Muscle of arm (tissue), 14 donors: ENCODE measurements at places on chromosomes 2 and 18. TPM values are rescaled to one million over a fixed set of nuclear protein-coding genes. Genes with fewer than 3 reads are reported as not detected.

CRACDL gene
- polyA plus RNA-seq: 2.2 TPM

DNA sequence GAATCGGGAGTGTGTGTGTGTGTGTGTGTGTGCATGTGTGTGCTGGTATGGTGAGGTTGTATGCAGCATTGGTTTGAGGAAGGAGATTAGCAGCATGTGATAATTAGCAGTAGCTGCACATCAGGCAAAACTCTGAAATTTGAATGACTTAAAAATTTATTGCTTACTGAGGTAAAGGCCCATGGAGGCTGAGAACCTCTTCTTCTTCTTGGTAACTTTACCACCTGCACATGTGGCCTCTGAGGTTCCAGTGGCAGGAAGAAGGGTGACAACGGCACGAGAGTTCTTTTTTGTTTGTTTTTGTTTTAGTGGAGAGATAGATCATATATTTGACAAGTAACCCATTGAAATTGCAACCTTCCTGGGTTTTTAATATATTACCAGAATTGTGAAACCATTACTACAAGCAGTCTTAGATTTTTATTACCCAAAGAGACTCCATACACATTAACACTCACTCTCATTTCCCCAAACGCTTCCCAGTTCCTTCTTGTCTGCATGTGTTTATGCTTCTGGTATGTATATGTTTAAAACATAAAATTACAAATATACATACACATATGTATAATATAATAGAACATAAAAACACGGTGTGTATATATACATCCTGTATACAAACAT, 292.1 kb downstream of the PTGR3 start:
- no peak for DNase-seq

DNA sequence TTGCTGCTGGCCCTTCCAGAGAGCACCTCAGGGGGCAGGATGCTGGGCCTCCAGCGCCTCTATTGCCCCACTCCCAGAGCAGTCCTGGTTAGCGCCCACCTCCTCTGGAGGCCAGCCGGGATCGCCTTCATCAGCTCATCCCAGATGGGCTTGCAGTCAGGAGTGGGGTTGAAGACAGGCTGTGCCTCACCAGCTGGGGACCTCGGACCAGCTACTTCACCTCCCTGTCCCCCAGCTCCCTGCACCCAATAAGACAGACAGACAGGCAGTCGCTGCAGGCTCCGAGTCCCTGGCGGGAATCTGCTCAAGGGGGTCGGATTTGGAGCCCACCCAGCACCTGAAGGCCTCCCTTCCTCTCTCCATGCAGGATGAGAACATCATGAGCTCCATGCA, 18.9 kb upstream of the FAHD2A start:
- no peak for DNase-seq

DNA sequence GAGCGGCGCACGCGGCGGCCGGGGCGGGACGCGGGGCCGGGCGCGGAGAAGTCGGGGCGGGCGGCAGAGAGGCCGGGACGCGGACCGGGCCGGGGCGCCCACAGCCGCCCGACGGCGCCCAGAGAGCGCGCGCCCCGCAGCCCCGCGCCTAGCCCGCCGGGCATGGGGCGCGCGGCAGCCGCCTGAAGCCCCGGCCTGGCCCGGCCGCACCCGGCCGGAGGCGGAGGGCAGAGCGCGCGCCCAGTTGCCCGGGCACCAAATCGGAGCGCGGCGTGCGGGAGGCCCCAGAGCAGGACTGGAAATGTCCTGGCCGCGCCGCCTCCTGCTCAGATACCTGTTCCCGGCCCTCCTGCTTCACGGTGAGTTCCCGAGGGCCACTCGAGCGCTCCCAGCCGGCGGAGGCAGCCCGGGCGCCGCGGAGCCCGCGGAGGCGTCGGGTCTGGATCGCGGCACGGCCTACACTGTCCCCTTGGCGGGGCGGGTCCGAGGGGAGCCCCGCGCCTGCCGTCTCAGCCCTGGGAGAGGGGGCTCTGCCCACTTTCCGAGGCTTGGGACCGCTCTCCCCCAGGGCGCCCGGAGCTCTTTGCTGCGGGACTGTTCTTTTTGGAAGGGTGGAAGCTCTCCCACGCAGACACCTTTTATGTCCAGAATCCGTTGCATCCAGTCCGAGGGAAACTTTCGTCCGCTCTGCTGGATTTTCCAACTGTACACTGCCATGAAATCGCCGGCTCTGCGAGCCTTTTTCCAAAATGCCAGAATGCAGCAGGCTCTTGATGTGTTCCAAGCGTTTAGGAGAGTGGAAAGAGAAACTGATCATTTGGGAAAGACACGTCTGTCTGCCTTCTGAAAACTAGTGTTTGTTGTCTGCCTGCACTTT, 484 bp downstream of the APCDD1 start:
- peak; percentile 46 for DNase-seq

TMEM178A gene
- polyA plus RNA-seq: 12.1 TPM

DNA sequence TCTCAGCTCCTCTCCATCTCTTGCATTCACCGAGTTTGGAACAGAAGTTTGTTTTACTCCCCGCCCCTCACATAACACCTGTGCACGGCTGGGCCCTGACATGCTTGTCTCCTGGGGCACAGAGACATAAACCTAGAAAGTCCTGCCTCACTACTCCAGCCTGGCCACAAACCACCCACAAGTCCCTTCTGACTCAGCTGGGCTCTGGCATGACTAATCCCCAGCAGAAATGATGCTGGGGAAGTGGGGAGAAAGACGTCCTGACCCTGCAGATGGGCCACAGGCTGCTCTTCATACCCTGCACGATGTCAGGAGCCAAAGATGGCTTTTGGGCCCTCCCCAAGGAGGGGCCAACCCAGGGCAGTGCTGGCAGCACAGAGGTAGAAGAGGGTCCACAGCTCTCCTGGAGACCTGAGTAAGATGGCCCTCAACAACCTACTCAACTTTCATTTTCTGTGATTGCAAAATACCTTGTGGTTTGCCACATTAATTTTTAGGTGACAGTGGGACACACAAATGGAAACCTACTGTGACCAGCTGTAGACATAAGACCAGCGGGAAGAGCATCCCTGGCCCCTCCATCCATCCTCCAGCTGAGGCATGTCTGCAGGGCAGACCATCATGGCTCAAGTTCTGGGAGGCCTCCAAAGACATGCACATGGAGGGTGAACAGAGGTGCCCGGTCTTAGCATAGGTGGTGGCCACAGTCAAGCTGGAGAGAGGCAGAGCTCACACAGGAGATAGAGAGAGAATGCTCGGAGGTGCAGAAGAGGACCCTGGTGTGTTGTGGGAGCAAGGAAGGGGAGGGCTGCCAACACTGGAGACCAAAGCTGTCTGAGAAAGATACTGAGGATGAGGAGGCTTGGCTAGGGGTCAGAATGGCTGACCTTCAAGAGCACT, 40.0 kb downstream of the DNMT3A start:
- no peak for DNase-seq

DNA sequence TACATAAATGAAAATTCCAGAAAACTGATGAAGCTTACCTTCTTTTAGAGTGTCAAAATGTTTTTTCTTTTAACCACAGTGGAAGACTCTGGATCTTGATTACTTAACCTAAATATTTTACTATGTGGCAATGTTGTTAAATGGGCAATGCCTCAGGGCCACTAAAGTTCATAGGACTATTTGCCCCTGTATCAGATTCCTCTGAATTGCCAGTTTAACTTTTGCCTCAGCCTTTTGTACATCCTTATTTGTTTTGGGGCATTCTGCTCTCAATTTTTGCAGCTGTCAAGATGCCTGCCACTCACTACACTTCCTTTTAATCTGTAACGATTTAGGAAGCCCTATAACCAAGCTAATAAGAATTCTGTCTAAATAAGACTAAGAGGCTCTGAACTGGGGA, 31.7 kb upstream of the SERTAD2 start:
- DNase-seq: no peak

GRCh38 chr2:26587994-26588393, 53.2 kb downstream of the CIB4 start:
- DNase-seq: no peak

GRCh38 chr18:76699923-76700322, 122.4 kb upstream of the ZNF236 start:
- no peak for DNase-seq

DNA sequence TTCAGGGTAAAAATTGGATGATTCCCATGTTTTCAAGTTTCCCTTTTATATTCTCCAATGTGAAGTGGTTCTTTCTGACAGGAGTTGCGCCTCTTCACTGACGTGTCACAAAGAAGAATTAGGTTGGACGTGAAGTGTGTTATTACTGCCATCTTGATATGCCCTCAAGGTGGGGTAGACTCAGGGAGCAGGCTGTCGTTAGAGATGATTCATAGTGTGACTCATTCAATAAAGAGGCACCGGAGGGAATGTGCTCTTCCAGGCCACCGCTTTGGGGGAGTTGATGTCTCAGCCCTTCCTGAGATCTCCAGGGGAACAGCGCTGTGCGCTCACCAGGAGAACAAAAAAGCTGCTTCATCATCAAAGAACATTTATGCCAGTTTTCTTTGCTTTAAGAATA, 3.6 kb upstream of the DGKD start:
- DNase-seq: no peak

GPR39 gene
- polyA plus RNA-seq: 0.15 TPM

DNA sequence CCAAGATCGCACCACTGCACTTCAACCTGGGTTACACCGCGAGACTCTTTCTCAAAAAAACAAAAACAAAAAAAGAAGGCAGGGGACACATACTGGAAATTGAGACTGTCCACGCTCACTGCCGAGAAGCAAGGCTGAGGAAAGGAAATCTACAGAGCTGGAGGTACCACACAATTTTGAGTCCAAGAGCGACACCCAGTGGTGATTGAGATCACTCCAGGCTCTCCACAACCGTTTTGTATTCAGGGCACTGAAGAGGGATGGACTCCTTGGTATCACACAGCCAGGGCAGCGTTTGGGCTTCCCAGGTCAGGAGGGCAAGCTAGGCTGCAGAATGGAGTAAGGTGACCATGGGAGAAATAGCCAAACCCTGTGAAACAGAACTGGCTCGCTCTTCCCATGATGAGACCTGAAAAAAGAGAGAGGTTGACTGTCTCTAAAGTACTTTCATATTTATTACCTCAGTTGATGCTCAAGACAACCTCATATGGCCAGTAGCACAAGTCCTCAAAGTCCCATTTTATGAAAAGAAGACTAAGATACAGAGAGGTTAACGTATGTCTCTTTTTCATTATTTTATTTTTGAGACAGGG, 74.5 kb upstream of the YPEL5 start:
- DNase-seq: peak; percentile 61
